Nephron progenitor cell (in vitro differentiated cells): ENCODE measurements at places on chromosomes 1 and 21.

DNA sequence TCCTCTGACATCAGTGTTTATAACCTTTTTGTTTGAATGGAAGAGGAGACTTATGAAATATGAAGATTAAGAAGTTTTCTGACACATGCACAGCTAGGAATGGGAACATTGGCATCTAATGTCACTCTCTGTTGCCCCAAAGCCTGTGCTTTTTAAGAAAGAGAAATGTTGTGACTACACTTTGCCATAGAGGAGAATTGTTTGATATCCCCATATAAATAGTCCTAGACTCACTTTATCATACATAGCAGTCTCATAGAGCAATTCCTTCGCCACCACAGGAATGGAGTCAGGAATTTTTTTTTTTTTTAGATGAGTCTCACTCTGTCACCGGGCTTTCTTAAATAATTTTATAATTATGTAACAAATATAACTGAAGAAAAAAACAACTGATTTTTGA, 1.5 kb downstream of the KRTAP21-3 start:
- no peak for DNase-seq

- DNase-seq, result no peak
These were observed 29.5 kb upstream of the RUNX3 start for GRCh38 chr1:24959623-24959975.

DNA sequence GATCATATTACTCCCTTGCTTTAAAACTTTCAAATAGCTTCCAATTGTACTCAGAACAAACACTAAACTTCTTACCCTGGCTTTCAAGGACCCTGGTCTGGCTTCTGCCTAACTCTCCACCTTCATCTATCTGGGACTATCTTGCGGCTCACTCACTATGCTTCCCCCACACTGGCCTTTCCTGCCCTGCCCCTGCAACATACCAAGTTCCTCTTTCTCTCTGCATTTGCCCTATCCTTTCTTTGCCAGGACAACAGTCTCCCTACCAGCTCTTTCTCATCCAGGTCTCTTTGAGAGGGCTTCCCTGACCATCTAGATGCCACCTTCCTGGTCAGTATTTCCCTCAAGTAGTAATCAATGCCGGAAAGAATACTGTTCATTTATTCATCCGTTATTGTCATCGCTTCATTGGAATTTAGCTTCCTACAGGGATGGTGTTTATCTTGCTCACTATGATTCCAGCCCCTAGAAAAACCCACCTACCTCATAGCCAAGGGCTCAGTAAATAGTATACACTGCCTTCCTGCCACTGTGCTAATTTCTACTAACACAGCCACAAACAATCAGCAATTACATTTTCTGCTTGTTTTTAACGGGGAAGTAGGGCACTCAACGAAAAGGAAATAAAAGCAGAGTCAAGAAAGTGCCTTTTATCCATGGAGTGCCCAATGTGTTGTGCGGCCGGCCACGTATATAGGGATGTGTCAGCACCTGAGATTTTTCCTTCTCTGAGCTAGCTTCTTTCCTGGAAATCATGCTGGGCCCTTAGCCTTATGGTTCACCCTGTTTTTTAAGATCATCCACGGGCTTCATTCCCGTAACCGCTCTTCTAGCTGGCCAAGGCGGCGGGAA, 521 bp upstream of the CDC7 start:
- DNase-seq, result no peak

DNA sequence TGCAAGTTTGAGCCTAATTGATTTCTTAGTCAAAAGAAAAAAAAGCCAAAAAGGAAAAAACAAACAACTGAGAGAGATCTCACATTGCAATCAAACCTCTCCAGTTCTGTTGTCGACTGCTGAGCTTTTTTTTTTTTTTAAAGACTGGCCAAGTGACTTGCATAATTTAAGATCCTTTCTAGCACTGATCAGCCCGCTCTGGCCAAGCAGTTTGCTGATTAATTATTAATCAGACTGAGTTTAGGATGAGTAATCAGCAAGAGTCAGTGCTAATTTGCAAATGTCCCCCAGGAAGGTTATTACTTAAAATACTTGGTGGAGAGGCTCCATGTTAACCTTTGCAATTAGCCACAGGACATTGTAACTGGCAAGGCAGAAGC, 39.3 kb downstream of the HMGB4 start:
- DNase-seq, result no peak

GRCh38 chr21:42578761-42579415, 65.2 kb downstream of the SLC37A1 start:
- DNase-seq, result no peak

DNA sequence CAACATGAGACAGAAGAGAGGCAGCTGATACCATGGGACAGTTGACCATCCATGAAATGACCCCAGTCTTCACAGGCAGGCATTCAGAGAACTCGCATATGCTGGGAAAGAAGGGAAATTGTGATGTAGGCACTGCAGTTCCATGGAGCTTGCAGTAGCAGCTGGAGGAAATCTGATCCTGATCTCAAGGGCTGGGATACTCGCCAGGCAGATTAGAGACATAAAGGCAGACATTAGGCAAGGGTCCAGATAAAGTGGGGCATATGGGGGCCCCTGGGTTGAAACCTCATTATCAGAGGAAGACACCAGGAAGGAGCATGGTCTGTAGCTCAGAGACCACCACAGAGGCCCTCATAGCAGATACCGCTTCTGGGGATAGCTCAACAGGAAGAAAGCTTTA, 48.7 kb upstream of the TNR start:
- no peak for DNase-seq

GRCh38 chr1:234256359-234256758, 116.9 kb upstream of the COA6 start:
- no peak for DNase-seq

GRCh38 chr1:150777544-150777943, 12.0 kb upstream of the CTSS start:
- no peak for DNase-seq

DNA sequence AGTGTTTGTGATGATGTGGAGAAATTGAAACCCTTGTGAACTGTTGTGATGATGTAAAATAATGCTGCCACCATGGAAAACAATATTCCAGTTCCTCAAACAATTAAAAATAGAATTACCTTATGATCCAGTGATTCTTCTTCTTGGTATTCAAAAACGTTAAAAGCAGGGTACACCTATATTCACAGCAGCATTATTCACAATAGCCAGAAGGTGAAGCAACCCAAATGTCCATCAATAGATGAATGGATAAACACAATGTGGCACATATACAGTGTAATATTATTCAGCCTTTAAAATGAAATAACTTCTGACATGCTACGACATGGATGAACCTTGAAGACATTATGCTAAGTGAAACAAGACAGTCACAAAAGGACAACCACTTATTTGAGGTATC, 59.2 kb downstream of the LYPLAL1 start:
- DNase-seq, result no peak

DNA sequence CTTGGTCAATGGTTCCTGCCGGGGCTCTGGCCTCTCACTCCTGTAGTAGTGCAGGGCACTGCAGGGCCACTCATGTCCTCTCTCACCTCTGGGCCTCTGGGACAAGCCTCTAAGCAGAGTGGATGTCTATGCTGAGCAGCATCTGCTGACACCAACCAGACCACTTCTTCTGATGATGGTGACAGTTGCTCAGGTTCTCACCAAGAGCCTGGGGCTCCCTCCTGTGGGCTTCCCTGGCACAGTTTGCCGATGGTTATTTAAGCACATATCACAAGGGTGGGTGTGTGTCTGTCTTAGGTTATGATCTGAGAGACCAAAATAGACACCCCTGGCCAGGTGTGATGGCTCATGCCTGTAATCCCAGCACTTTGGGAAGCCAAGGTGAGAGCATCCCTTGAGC, 17.4 kb upstream of the GPR137B start:
- no peak for DNase-seq

- DNase-seq, result no peak
These were observed 62.0 kb downstream of the KCNK1 start for GRCh38 chr1:233675893-233676292.

- peak; percentile 45 for DNase-seq
These were observed 577 bp downstream of the IKBKE start for GRCh38 chr1:206470692-206471414.

- DNase-seq, result peak; percentile 33
These were observed 5.6 kb downstream of the SLC5A9 start for GRCh38 chr1:48228156-48228555.

- no peak for DNase-seq
These were observed 3.2 kb downstream of the FBXO2 start for GRCh38 chr1:11651017-11651416.

- DNase-seq, result no peak
These were observed 63.1 kb downstream of the CDC14A start for GRCh38 chr1:100415498-100415778.

GRCh38 chr1:9822897-9823692, 670 bp downstream of the CLSTN1 start:
- peak; percentile 45 for DNase-seq

DNA sequence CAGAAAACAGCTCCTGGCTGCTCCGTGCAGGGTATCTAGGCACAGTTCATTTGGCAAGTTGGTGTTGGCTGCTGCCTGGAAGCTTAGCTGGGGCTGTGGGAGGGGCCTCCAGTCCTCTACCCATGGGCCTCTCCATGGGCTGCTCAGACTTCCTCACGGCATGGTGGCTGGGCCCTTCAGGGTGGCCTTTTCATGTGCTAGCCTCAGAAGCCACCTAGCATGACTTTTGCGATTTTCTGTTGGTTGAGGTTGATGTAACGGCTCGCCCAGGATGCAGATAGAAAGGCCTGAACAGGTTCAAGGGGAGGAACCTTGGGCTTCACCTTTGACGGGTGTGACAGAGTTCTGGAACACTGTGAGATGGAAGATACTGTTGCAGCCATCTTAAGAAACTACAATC, 25.8 kb upstream of the LHX4 start:
- DNase-seq, result no peak

DNA sequence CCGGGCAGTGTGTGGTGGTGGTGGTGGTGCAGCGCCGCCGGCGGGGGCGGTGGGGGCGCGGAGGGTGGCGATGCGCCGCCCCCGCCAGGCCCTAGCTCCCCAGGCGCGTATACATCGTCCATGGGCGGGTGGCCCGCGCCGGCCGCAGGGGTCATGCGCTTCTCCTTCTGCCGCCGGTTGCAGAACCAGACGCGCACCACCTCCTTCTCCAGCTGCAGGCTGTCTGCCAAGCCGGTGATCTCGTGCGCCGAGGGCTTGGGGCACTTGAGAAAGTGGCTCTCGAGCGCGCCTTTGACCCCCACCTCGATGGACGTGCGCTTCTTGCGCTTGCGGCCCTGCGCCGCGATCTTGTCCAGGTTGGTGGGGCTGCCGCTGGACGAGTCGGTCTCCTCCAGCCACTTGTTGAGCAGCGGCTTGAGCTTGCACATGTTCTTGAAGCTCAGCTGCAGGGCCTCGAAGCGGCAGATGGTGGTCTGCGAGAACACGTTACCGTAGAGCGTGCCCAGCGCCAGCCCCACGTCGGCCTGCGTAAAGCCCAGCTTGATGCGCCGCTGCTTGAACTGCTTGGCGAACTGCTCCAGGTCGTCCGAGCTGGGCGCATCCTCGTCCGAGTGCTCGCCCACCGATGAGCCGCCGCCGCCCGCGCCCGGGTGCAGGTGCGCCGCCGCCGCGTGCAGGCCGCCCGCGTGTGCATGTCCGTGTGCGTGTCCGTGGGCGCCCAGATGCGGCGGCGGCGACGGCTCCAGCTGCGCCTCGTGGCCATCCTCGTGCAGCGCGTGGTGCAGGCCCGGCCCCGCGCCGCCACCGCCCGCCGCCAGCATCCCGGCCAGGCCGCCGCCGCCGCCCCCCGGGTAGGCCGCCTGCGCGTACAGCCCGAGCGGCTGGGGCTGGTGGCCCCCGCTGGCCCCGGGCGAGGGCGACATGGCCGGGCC, 926 bp downstream of the POU3F1 start:
- DNase-seq, result peak; percentile 51

GRCh38 chr1:204989266-204990058, 53.5 kb upstream of the CNTN2 start:
- DNase-seq, result peak; percentile 79

DNA sequence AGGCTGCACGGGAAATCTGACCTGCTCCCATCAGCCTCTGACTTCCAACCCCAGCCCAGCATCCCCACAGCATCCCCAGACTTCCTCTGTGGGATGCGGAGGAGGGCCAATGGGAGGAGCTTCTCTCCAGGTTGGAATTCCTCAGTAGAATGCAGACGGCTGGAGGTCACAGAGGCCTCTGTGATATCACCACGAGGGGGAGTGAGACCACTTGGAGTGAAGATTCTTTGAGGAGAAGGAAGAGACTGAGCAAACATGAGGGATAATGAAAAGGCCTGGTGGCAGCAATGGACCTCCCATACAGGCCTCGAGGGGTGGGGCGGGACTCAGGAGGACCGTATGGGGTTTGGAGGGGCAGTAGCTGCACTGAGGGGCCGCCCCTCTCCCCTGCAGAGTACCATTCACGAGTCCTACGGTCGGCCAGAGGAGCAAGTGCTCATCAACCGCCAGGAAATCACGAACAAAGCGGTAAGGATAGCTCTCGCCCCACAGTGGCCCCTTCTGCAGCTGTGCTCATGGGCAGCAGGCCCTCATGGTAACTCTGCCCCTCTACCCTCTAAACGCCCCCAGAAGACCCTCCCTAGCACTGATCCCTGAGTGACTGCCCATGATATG, at the start of gene CATSPER4:
TSS of gene CATSPER4 (plus strand) at position 230 of the 615 bp plus-strand sequence. CDS start at position 256, 26 bp downstream.
- peak; percentile 67 for DNase-seq

DNA sequence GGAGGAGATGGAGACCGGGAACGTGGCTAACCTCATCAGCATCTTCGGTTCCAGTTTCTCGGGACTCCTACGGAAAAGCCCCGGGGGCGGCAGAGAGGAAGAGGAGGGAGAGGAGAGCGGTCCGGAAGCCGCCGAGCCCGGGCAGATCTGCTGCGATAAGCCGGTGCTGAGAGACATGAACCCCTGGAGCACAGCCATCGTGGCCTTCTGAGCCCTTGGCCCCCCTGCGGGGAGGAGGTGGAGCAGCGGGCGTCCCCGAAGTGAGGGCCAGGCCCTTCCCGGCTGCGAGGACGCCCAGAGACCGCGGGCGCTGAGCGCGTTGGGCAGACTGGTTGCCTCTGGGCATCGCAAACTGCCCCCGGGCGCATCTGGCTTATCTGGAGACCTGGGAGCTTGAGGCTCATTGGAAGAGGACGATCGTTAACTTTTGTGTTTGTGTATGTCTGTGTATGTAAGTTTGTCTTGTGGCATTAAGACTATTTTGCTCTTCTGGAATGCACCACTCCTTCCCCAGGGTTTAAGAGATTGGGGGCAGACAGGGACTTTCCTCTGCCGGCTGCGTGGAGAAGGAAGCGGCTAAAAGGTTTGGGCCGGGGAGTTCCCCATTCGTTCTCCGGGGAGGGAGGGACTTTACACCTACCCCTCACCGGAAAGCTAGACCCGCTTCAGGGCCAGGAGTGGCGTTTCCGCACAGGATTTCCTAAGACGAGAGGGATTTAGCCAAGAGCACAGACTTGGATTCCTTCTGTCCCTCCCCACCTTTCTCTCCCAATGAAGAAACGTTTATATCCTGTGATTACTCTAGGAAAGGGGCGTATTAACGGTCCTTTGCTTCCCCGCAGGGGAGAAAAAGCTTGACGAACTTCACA, 1.4 kb downstream of the IER5 start:
- DNase-seq, result peak; percentile 63

GRCh38 chr1:180230416-180230790, 339 bp downstream of the LHX4 start:
- peak; percentile 33 for DNase-seq
